ENCODE measurements at places on chromosomes 3 and 15.

DNA sequence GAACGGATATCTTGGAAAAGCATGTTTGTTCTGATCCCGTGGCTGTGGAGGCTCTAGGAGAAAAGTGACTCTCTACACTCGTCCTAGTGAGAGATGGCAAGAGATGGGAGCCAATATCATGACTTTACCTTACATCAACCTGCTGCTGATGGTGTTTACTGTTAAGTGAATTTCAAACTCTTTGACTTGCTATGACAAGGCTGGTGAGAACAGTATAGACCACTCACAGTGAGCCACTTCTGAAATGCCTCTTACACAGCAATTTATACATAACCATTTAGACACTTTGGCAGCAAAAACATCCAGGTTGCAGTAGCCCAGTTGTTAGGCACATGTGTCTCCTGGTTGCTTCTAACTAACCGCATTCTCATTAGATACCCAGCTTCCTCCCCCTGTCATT is 43.3 kb downstream of the IL5RA start:
- DNase-seq, result no peak

GRCh38 chr15:77387365-77388105 is 32.4 kb downstream of the PEAK1 start:
- DNase-seq, result no peak

GRCh38 chr3:183224180-183224970 is 28.7 kb upstream of the B3GNT5 start:
- DNase-seq, result no peak

- no peak for DNase-seq
Measured at GRCh38 chr3:127005864-127006500, 23.1 kb downstream of the PLXNA1 start.

DNA sequence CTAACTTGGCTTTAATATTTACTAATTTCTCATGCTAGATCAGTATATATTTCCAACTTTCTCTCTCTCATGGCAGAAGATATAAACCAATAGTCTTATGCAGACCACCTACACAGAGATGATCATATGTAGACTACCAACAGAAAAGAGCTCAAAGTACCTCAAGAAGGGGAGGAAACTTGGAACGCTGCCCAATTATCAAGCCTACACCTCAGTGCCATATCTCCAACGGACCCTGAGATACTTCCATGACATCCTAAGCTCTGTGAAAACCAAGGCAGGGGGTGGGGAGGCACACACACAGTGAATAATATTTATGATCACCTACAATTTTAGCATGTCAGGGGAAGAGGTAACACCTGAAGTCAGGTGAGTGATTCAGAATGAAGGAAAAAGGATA is 100.6 kb downstream of the STAG1 start:
- no peak for DNase-seq

DNA sequence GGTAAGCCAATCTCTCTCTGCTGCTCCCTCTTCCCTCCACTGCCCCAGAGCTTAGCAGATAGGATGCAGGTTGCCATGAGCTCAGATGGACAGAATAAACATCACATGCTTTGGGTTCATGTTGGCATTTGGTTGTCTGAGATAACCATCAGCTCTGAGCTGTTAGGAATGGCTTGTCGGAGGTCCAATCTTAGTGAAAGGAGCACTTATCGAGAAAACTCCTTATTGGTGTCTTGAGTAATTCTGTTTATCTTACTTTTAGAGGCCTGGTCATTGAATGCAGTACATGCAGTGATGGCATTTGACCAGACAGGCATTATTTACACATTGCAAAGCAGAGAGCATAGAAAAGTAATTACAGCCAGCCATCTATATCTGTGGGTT is 99.7 kb downstream of the CEMIP start:
- DNase-seq, result no peak

GRCh38 chr3:480070-480469 is 283.5 kb downstream of the CHL1 start:
- DNase-seq, result no peak

DNA sequence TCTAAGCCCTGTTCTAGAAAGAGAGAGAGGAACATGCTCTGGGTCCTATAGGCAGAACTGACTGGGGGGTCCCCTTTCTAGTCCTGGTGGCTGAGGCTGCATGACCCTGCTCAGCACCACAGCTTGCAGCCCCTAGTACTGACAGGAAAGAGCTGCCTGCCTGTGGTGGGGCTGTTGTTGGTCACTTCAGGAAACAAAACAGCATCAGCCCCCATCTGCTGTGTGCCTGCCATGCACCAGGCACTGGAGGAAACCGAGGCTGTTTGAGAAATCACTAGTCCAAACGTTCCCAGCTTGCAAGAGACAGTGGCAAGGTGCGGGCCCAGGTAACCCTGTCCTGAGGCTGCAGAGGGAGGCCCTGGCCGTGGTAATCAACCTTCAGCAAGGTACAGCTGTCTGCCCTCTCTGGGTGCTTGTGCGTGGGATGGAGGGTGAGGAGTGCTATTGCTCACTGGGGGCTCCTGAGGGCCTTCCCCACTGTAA is 90.6 kb downstream of the IQSEC1 start:
- no peak for DNase-seq

- no peak for DNase-seq
Measured at GRCh38 chr3:18295171-18295920, 129.8 kb downstream of the SATB1 start.

GRCh38 chr3:27800261-27800660 is 78.1 kb upstream of the EOMES start:
- DNase-seq, result no peak

DNA sequence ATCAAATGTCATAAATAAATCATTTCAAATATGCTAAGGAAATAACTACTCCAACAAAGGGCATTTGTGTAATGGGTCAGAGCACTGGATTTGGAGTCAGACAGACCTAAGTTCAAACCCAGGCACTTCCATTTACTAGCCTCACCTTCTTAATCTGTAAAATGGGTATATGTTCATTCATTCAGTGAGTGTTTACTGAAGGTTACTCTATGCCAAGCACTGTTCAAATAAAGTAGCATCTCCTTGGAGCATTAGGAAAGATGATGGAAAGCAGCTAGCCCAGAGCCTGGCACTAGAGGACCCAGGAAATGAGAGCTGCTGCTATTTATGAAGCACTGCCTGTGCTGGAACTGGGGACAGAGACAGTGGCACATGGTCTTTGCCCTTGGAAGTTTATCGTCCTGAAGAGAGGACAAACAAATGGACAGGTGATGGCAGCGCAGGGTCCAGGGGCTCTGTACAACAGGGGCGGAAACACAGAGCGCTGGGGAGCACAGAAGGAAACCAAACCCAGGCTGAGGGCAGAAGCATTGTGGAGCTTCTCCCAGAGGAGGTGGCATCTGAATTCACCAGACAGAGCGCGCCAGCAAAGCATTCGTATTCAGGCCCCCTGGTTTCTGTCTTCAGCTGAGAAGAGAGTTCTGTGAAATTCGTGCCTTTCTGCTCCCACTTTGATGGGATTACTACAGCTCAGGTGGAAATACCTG is 19.0 kb downstream of the TM4SF4 start:
- DNase-seq, result no peak

DNA sequence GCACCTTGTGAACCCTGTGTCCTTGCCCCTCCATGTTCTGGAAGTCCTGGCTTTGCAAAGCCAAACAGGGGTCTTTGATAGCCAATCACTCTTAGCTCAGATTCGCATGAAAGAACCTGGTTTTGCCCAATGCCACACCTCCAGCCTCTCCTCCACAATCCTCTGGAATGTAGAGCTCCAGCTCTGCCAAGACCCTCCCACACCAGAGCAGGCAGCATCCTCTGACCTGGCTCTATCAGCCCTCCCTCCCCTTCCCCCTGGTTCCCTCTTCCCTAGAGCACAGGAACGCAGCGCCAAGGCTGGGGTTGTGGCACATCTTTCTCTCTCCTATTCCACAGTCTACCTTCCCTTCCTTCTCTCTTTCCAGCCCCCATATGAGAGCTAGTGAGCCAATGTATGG is 133.3 kb downstream of the RPLP1 start:
- no peak for DNase-seq

- DNase-seq, result no peak
Measured at GRCh38 chr3:124076235-124076634, 84.3 kb upstream of the ROPN1 start.
